GM23248 (cell line): ENCODE measurements at places on chromosomes 3 and 15. TPM values are rescaled to one million over a fixed set of nuclear protein-coding genes. Genes with fewer than 3 reads are reported as not detected.

Gene HCLS1
- total RNA-seq: 28.6 and 29.8 TPM in 2 replicates

Gene ROPN1
- total RNA-seq: not detected in 2 replicates

Gene ALDH1A3
- 5.8 and 9.9 TPM in 2 replicates for total RNA-seq

Gene GASK1A
- total RNA-seq: 0.63 and 1.8 TPM in 2 replicates

Gene IMPG2
- 0.11 TPM in 1 of 2 replicates, not detected in the other for total RNA-seq

Gene ZBTB20
- total RNA-seq: 6.3 and 9.2 TPM in 2 replicates

Gene GCNT3
- not detected in 2 replicates for total RNA-seq

Gene CLK3
- 67.2 and 67.9 TPM in 2 replicates for total RNA-seq

Gene MST1R
- 0.32 TPM in 1 of 2 replicates, not detected in the other for total RNA-seq

Gene MFAP1
- 14.4 and 24.6 TPM in 2 replicates for total RNA-seq

Gene SNRPN
- 90.3 and 101 TPM in 2 replicates for total RNA-seq

Gene ZBED2
- not detected in 2 replicates for total RNA-seq

Gene CCDC12
- total RNA-seq: 15.2 and 17.4 TPM in 2 replicates

Gene DENND4A
- total RNA-seq: 10.9 and 20.6 TPM in 2 replicates

Gene MYL3
- total RNA-seq: not detected in 2 replicates

Gene FBXL2
- total RNA-seq: 3.2 and 3.4 TPM in 2 replicates

Gene RMDN3
- 25.9 and 30.0 TPM in 2 replicates for total RNA-seq

Gene DUT
- total RNA-seq: 78.0 and 80.6 TPM in 2 replicates

Gene FOXB1
- not detected in 2 replicates for total RNA-seq

Gene KBTBD13
- total RNA-seq: not detected in 2 replicates

Gene GALNT15
- 11.7 and 12.9 TPM in 2 replicates for total RNA-seq

Gene CLDN16
- total RNA-seq: 0.11 TPM in 1 of 2 replicates, not detected in the other

Gene PAK6
- total RNA-seq: not detected in 2 replicates

Gene CCDC80
- total RNA-seq: 1,174 and 1,238 TPM in 2 replicates
